G401 (cell line): ENCODE measurements at places on chromosomes 11 and 22. TPM values are rescaled to one million over a fixed set of nuclear protein-coding genes. Genes with fewer than 3 reads are reported as not detected.

C11orf87 gene
- total RNA-seq, result not detected in 2 replicates

XBP1 gene
- 107 and 124 TPM in 2 replicates for total RNA-seq

MS4A6A gene
- not detected in 2 replicates for total RNA-seq

DNA sequence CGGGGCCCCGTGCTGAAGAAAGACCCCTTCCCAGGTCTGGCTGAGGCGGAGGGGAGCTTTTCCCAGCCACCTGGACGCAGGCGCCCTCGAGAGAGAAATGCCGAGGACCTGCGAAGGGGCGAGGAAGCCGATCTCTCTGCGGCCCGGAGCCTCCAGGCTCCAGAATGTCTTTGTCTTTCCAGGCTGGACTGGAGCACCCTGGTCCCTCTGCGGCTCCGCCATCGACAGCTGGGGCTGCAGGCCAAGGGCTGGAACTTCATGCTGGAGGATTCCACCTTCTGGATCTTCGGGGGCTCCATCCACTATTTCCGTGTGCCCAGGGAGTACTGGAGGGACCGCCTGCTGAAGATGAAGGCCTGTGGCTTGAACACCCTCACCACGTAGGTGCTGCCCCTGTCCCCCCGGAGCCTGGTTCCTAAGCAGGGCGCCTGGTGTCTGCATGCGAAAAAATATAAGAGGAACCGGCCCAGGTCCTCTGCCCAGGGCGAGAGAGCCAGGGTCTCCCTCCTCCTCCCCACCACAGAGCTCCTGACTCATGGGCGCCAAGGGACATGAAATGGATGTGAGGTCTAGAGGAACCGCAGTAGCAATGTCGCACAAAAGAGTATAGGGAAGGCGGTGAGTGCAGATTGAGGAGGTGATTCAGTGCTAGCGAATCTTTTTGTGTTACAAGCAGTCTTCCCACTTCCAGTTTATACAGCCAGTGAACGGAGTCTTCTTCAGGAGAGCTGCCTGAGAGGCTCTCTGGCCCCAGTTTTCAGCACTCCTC lies 11.0 kb downstream of the GLB1L2 start:
- DNase-seq, result no peak

- DNase-seq, result no peak
Observed at GRCh38 chr11:79579063-79579462, 138.2 kb upstream of the TENM4 start.

DNA sequence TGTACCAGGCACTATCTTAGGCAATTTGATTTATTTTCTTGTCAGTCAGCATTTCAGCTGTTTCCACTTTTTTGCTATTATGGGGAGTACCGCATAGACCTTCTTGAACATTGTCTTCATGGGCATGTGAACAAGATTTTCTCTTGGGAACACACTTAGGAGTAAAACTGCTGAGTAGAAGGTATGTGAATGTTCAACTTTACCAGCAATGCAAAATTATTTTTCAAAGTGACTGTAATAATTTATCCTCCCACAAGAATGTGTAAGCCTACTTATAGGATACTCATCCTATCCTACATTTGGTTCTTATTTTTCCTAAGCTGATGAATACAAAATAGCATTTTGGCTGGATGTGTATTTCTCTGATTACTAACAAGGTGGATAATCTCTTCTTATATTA lies 132.0 kb upstream of the NAV2 start:
- DNase-seq, result no peak

- peak; percentile 37 for DNase-seq
Observed at GRCh38 chr22:26689513-26690301, 32.3 kb downstream of the MIAT start.

GRCh38 chr11:131583938-131584337 lies 213.5 kb downstream of the NTM start:
- DNase-seq, result no peak

- DNase-seq, result no peak
Observed at GRCh38 chr22:33723915-33724314, 196.4 kb downstream of the LARGE1 start.

CSTPP1 gene
- 9.0 and 19.3 TPM in 2 replicates for total RNA-seq

GRCh38 chr22:24521791-24522245 lies 26.7 kb downstream of the UPB1 start:
- DNase-seq, result peak; percentile 84

OR51B2 gene
- not detected in 2 replicates for total RNA-seq

DNA sequence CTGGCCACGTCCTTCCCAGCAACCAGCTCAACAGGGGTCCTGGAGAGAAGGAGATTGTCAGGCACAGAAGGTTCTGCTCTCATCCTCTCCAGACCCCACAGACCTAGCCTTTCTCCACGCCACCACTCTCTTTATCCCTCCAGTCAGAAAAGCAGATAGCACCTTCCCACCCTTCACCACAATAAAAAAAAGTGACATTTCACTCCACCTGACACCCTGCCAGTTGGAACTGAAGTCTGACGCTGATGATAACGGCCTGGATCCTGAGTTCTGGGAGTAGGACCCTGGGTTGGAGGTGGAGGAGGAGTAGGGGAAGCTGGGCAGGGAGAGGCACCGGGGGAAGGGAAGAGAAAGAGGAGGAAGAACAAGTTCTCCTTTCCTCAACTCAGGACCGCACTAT lies 127.5 kb upstream of the ANO1 start:
- no peak for DNase-seq

GRCh38 chr22:32499666-32500065 lies 25.1 kb downstream of the FBXO7 start:
- DNase-seq, result no peak

DNA sequence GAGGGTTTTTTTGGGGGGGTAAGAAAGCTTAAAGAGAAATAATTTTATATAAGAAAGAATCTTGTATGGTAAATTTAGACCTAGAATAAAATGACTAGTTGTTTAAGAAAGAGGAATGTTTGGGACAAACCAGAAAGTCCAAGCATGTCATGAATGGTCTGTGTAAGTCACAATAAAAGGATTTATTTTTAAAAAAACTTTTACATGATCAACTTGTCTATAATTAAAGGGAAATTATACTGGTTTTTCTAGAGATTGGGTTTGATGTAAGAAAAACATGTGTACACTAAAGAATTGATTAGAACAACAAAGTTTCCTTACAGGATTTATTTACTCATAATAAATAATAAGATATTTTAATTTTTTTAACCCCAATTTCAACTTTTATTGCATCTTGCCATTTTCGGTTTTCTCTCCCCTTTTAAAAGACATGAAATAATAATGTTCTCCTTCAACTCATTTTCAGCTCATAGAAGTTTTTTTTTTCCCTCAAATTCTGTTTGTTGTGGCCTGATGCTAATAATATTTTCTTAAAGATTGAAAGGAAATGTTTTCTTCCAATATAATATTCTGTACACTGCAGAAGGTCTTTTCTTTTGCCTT lies 35.4 kb upstream of the INCENP start:
- no peak for DNase-seq

DNA sequence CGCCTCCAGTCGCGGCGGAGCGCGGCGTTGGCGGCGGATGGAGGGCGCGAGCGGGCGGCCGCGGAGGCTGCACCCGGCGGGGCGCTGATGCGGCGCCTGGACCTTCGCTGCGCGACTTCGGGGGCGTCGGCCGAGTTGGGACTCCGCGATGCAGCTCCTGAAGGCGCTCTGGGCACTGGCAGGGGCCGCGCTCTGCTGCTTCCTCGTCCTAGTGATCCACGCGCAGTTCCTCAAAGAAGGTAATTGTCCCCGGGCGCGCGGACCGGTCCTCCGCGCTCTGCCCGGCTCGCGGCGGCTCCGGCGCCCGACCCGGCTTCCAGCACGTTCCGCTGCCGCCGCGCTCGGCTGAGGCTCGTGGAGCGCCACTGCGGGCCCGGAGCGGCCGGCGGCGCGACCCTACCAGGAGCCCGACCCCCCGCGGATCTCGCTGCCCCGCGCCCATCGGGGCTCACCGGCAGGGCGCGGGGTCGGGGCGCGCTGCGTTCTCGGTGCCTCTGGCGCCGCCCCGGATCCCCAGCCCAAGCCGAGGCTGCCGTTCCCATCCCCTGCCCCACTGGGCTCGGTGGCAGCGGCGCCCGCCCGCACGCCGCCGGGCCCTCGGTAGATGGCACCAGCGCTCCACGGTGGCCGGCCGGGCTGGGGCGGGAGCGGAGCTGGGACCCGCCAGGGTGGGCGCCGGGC lies 1251.2 kb downstream of the BRD1 start:
- peak; percentile 52 for DNase-seq

DNA sequence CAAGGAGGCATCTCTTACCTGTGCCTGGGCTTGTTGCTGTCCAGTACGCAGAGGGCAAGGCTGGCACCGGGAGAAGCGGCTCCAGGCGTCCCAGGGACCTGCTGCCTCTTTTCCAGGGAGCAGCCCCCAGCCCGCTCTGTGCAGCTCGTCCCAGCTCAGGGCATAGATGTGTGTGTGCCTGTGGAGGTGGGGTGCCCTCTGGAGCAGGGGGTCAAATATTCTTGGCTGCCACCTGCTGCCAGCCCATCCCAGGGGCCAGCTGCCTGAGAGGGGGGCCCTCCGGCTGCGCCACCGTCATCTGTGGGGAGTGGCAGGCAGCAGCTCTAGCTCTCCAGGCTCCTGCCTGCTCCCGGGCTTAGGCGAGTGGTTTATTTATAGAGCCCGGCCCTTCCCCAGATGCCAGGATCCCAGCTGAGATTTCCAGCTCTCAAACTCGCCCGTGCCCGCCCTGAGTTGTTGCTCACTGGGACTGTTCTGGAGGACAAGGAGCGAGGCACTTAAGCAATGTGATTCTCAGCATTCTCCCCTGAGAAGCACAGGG lies 87.5 kb downstream of the RTL6 start:
- no peak for DNase-seq

DNA sequence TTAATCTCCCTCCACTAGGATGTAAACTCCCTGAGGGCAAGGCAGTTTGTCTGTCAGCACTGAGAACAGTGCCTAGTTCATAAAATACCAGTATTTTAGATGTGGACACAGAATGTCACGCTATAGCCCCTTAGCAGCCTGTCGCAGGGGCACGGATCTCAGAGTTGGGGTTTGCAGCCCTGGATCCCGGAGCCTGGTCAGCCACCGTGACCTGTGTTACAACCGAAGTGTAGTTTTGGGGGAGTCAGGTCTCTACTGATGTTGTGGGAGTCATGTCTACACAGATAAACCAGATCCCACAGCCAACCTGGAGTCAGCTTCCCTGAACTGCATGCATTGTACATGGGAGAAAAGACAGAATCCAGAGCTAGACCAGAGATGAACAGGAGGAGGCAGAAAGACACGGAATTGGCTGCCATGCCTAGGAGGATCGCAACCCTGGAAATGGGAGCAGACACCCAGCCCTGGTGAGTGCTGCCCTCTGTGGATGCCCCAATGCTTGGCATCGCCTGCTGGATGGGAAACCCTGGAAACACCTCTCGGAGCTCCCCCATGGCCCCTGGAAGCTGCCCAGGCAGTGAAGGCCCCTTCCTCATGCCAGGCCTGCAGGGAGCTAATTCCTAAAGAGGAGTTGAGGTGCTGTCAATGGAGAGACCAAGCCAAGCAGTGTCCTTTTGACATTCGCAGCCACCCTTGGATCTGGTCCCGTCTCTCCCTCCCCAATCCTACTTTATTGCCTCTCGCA lies 851.3 kb downstream of the TBC1D22A start:
- DNase-seq, result no peak

- DNase-seq, result peak; percentile 89
Observed at GRCh38 chr22:23750714-23751440, at the start of gene ZNF70. Gene ZNF70, minus strand, starts transcription at chr22:23751112. Its CDS starts 5,972 bp downstream, at chr22:23745140.

DNA sequence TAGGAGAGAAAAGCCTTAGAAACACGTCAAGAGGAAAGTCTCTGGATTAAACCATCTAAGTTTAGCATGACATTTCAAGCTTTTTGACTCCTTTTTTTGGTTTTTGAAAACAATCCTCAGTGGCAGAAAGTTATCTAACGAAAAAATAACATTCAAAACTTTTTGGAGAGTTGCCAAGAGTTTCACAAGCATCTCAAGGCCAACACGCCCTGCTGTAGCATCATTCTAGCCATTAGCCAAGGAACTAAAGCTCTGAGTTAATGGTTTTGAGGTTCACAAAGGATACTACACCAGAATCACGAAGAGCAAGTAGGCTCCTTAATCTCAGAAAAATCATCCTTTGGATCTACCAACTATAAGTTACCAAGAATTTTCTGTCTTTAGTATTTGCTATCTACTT lies 94.8 kb downstream of the PICALM start:
- no peak for DNase-seq

BARX2 gene
- total RNA-seq, result not detected in 2 replicates

OR4C45 gene
- not detected in 2 replicates for total RNA-seq

DNA sequence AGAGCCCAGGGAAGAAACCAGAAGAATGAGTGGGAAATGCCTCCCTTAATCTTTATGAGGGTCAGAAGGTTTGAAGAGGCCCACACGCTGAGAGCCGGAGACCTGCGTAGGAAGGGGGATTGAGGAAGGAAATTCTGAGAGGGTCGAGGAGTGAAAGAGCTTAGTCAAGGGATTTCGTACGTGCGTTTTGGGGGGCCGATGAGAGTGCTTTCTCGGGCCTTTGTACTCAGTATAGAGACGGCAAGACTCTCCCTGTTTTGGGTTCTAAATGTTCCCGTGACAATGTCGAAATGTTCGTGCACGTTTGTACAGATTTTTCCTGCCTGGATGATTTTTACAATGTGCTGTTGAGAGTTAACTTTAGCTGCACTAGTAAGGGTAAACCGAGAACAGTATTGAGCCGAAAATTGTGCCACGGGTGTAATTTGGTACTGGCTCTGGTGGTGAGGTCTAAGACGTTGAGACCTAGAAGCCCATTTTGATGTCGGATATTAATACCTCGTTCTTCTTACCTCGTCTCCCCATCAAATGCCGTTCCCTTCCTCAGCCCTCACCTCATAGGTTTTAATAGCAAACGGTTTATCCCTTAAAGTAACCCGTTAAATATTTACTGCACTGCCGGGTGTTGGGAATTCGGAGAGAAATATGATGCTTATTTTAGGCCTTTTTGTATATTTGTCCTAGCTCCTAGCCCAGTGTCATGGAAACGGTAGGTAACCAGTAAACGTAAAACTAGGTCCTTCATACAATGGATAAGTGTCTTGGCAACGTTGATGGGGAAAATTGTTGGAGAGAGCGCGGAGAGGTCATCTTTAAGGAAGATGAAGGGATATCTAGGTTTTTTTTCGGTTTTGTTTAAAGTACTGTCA lies 734 bp downstream of the C11orf58 start:
- peak; percentile 17 for DNase-seq

- no peak for DNase-seq
Observed at GRCh38 chr11:75468534-75469340, 35.7 kb upstream of the KLHL35 start.

LMO1 gene
- not detected in 2 replicates for total RNA-seq

GRCh38 chr11:63660972-63661371 lies 10.2 kb downstream of the ATL3 start:
- DNase-seq, result no peak

CCDC134 gene
- total RNA-seq, result 10.0 and 10.8 TPM in 2 replicates

- DNase-seq, result peak; percentile 64
Observed at GRCh38 chr22:30196141-30196879, 50.2 kb downstream of the LIF start.

GRCh38 chr11:9506489-9507276 lies 45.9 kb downstream of the ZNF143 start:
- peak; percentile 84 for DNase-seq

- DNase-seq, result no peak
Observed at GRCh38 chr11:91173701-91174100, 950.9 kb upstream of the CHORDC1 start.

MTFP1 gene
- 79.7 and 96.7 TPM in 2 replicates for total RNA-seq
